ENCODE measurements at places on chromosomes 4 and X.

GRCh38 chrX:5829469-5829868 lies 399.2 kb downstream of the NLGN4X start:
- DNase-seq, result no peak

DNA sequence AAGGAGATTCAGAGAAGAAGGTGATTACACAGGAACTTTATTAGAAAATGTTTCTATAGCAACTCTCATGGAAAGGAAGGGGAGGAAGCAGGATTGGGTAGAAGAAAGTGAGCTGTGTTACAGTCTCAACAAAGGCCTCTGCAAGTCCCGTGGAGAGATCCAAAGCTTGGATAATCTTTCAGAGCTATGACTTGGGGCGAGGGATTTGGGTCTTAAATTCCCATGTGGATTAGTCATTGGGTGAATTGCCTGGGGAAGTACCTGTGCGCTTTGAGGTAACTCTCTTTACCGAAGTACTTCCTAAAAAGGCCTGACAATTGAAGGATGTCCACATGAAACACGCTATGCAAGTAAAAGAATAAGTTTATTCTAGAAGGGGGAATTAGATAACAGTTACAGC lies 133.8 kb upstream of the ANKRD50 start:
- DNase-seq, result no peak

- DNase-seq, result no peak
Measured at GRCh38 chrX:44989995-44990770, 117.2 kb downstream of the KDM6A start.

DNA sequence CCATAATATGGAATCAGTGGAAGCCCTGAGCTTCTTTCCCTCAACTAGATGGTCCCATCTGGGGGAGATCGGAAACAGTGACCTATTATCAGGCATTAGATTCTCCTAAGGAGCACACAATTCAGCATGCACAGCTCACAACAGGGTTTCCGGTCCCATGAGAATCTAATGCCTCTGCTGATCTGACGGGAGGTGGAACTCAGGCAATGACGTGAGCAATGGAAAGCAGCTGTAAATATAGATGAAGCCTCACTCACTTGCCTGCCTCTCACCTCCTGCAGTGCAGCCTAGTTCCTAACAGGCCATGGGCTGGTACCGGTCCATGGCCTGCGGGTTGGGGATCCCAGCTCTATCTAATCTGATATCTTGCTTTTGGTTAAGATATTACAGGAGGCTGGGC lies 88.9 kb downstream of the COX7B2 start:
- no peak for DNase-seq

GRCh38 chr4:112386071-112386470 lies 88.9 kb downstream of the ALPK1 start:
- no peak for DNase-seq

GRCh38 chrX:132953354-132953753 lies 5.1 kb downstream of the HS6ST2 start:
- peak; percentile 10 for DNase-seq

DNA sequence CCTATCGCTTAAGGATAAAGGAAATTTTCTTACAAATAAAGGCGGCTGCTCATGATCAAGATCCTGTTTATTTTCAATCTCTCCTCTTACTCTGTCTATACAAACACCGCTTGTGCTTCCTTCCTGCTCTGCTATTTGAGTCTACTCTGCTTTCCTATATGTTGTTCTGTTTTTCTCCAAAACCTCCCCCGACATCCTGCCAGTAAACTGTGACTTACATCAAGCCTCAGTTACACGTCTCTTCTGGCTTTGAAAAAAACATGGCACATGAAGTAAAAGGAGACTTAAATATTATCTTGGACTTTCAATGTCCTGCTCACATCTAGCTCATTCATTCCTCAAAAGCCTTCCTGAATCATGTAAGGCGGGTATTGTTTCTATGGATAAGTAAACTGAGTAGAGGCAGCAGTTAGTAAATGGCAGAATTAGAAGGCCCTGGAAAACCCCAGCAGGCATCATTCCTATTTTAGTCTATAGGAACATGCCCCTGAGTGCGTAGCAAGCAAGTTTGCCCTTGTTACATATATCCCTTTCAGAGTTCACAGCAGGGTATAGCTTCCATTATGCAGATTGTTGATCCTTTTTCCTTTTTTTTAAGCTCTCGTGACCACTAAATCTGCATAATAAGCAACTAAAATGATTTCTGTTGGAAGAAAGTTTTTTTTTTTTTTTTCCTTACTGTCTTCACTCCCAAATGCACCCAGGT lies 280.1 kb downstream of the RAPGEF2 start:
- no peak for DNase-seq

- DNase-seq, result peak; percentile 71
Measured at GRCh38 chrX:133415276-133416105, at the start of gene GPC4. GPC4 (minus strand) TSS chrX:133415489; CDS start chrX:133414965, 524 bp downstream.

DNA sequence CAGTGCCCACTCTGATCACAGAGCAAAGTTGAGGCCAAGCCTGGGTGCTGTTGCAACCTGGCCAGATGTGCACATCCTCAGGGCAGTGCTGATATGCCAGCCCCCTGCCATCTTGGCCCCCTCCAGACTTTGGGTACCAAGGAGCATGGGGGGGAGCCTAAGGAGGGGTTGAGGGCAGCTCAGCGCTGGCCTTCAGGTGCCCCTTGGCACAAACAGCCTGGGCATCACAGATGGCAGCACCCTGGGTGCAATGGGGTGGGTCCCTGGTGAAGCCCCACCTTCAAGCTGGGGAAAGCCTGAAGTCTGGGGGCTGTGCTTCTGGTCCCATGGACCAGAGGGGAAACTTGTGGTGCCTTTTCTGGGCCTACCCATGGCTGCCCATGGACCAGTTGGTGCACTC lies 163.0 kb downstream of the FAM47A start:
- DNase-seq, result no peak

DNA sequence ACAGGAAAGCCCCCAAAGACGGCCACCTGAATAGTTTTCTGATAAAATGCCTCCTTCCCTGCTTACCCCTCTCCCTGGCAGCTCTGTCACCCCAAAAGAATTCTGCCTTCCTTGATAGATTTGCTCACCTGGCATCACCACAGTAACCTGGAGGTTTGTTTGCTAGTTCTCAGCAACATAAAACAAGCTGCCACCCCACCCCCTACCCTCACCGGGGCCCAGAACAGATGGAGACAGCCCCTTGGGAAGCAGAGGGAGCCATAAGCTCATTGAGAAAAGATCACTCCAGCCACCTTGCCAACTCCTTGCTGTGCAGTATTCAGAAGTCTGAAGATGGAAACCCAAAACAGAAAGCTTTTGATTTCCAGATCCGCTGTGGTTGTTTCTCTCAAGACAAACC lies 108.6 kb downstream of the DHX15 start:
- no peak for DNase-seq

Data from fibroblast of upper back skin (primary cell).